Ureter (tissue), 1 donor: ENCODE measurements at places on chromosomes 2 and 18.

- DNase-seq: no peak
Observed at GRCh38 chr2:99819766-99820165, 322.6 kb downstream of the AFF3 start.

DNA sequence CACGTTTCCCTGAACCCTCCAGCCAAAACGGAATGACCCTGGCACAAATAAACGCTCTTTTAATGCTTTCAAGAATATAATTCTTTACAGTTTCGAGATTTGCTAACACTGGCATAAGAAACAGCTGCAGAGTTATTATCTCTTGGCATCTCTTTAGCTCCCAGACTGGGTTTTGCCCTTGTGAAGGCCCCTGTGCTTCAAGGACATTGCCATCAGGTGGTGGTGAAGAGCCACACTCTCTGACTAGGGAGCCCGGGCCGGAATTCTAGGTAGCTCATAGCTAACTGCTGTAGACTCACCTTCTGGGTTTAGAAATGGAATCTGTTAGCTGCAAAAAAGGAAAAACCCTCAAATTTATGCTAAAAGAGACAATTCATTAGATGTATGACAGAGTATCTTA is 13.3 kb upstream of the GALNT14 start:
- no peak for DNase-seq

DNA sequence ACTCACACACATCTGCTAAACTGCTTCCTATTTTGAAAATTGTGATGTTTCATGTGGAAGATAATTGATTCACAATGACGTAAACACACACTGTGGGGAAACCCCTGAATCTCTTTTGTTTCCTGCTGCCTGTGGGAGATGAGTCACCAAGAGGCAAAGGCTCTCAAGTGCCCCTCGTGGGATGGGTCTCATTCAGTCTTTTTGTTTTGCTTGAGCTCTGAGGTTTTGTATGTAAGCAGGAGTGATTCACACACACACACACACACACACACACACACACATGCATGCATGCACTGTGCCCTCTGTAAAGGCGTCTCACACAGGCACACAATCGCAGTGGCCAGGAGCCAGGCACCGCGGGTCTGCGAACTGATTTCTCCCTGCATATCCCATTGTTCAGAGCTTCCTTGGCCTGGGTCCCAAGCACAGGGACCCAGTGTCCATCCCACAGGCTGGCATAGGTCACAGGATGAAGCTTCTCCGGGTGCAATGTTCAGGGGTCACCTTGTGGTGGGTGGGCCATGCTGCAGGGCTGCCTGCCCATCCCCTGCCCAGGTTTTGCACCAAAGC is 12.1 kb upstream of the ARHGEF4 start:
- DNase-seq: no peak

DNA sequence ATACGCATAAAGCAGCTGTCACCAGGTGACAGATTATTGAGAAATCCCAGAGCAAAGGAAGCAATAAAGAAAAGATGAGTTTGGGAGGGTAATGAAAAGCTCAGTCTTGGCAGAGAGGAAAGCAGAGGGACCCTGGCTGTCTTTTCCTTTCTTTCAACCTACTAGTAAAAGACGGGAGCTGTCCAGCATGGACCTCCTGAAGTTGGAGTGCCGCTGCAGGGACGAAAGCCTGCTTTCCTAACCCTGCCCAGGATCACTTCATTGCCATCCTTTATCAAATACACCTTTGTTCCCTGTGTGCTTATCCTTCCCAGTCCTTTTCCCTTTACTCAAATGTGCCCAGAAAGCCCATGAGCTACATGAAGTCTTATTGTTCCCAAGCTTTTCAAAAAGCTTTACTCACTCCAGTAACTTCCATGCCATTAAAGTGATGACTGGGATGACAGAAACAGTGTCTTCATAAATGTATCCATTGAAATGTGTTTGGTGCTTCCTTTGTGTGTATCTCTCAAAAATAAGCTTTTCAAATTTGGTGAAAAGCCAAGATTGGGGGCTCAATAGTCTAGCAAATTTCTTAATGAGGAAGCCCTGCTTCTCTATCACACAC is 3.7 kb upstream of the SPR start:
- DNase-seq: no peak

DNA sequence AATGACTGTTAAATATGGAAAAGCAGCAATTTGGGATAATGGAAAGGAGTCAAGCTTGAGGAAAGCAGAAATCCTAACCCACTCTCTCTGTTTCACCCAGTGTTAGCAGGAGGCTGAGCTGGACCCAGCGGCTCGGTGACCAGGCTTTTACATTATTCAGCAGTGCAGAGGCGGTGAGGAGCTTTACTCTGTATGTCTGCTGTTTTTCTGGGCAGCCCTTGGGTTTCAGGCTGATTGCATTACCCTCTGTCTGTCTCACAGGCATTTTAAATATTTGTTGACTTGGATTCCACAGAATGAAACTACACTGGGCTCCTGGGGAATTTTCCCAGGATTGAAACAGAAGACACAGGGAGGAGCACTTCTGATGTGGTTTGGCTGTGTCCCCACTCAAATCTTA is 368.0 kb downstream of the GALR1 start:
- no peak for DNase-seq

DNA sequence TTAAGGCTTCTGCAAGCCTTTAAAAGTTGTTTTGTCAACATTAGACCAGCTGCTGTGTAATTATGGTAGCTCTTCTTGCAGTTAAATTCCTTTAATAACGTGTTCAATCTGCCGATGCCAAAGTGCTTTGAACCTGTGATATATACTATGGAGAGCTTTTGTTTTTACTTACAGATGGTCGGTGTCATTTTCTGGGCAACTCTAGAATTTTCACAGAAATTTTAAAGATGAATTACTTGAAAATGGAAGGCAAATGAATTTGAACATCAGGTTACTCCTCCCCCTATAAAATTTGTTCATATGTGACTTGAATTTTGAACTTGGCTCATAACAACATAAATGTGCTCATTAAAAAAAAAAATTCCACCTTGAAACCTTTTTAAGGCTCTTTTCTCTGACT is 23.0 kb downstream of the LYPD6 start:
- DNase-seq: no peak

DNA sequence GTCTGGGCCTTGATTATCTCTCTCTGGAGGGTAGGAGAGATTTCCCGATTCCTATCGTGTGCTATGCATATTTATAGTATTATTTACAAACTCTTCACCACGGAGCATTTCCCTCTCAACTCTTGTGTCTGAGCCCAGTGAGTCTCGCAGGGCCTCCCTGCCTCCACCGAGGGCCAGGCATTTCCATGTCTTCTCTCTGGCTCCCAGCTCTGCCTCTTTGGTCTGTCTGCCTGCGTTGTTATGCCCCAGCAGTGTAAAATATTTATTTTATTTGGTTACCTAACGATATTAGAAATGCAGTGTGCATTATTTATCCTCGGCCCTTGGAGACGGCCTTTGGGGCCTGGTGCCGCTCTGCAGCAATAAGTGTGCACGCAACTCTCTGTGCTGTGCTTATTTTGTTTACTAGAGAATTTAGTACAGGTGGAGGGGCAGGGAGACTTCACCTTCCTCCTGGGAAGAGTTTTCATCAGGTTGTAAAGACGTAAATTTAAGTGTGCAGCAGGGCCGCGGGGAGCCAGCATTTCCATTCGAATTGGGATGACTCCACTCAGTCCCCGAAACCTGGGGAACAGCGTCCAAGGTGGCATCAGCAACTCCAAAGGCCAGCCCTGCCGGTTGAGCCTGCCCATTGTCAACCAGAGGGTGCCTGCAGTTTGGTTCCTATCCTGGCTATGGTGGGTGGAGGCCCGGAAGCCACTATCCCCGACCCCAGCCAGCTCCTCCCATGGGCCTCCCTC is 100.2 kb downstream of the PTGR3 start:
- no peak for DNase-seq

- DNase-seq: no peak
Observed at GRCh38 chr18:73923866-73924265, 223.8 kb downstream of the FBXO15 start.
